ENCODE measurements at places on chromosomes 4 and X.

GRCh38 chr4:143502231-143502630 lies 11.3 kb upstream of the SMARCA5 start:
- DNase-seq, result no peak

- DNase-seq, result no peak
Measured at GRCh38 chr4:64250488-64250887, 158.8 kb downstream of the TECRL start.

DNA sequence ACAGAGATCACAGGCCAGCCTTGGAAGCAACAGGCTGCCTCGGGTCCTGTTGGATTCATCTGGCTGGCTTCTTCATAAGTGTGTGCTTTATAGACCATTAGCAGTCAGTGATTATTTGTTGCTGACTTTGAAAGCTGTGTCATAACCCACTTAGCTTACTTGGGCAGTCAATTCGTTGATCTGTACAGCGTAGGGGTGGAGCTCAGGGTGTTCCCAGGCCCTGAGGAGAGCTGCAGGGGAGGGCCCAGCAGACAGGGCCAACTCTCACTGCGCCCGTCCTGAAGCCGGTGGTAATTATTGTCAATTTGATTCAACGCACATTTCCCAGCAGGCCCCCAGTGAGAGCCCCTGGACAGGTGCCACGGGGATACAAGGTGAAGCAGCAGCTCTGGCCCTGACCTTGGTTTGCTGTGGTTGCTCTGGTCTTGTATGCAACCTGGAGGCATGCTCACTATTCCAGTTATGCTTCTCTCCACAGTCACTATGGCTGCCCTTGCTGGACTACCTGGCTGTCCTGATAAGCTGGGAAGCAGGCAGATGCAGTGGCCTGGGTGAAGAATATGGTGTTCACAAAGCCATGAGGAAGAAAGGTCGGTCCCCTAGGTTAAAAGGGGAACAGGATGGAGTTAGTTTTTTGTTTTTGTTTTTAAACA lies 40.1 kb upstream of the HMGB3 start:
- DNase-seq, result no peak

DNA sequence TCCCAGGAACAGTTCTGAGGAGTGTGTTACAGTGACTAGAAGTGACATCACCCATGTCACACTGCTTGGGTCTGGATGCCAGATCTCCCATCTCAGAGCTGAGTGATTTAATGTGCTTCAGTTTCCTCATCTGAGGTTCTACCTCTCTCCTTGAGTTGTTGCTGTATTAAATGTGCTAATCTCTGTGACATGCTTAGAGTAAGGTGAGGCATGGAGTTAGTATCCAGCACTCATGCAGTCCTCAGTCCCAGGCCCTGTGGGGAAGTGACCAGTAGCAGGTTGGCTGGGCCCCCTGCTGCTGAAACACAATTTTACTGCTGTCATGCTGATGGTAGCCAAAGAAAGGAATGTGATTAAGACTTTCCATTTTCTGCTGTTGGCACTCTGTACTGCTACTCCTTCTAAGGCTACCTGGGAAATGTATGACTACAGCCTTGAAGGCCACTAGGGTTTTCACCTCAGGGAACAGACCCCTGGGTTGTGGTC lies 639.6 kb downstream of the MID1IP1 start:
- DNase-seq, result no peak

DNA sequence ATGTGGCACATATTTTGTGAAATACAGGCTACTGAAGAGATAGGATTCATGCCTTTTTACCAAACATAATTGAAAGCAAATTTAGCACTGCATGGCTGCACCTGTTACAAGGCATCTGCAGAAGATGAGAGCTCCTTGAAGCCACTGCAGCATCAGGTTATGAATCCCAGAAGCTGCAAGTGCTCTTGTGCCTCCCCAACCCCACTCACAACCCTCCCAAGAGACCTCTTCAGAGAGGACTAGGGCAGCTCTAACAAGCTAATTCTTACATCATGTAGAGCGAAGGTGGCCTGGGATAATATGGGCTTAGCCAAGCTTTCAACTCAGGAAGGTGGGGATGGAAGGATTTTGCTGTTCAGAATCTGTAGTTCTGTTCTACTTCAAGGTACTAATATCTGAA lies 27.2 kb downstream of the MFAP3L start:
- DNase-seq, result no peak

- DNase-seq, result no peak
Measured at GRCh38 chr4:57911203-57911602, 801.0 kb upstream of the IGFBP7 start.

All from GM06990 (cell line).